Fibroblast of skin of left biceps (primary cell): ENCODE measurements at places on chromosomes 1 and 21.
A peak's percentile ranks its signal among the peaks of the same experiment; 100 is the strongest.

- no peak for DNase-seq
Observed at GRCh38 chr1:108595507-108595906, 35.6 kb downstream of the EEIG2 start.

DNA sequence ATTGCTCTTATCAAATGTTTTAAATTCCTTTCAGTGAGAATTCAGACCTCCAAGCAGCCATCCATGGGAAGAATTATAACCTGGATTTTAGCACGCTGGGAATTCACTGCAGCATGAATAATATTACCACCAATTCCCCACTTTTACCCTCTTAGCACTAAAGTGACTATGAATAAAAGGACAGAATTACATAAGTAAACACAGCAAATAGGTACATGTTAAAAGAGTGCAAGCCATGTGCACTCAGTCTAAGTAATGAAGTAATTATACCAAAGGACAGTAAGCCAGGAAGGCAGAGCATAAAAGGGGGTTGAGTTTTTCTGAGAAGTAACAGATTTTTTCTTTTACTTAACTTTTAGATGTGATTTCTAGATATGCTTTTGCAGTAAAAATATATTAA, 176.3 kb downstream of the DENND1B start:
- DNase-seq = no peak

DNA sequence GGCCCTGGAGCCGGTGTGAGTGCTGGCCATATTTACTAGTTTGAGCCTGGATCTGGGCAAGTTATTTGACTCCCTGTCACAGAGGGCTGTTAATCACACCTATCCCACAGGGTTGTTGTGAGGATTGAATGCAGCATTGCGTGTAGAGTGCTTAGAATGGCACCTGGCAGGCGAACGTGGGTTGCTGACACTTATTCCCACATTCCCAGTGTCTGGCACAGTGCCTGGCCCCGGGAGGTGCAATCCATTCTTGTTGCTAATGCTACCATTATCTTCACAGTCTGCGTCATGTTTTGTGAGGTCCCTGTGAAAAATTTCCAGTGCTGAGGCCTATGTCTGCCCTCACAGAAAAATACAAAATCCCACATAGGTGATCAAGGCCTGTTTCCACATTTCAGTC, 66.1 kb downstream of the CD2 start:
- DNase-seq = peak; percentile 84

DNA sequence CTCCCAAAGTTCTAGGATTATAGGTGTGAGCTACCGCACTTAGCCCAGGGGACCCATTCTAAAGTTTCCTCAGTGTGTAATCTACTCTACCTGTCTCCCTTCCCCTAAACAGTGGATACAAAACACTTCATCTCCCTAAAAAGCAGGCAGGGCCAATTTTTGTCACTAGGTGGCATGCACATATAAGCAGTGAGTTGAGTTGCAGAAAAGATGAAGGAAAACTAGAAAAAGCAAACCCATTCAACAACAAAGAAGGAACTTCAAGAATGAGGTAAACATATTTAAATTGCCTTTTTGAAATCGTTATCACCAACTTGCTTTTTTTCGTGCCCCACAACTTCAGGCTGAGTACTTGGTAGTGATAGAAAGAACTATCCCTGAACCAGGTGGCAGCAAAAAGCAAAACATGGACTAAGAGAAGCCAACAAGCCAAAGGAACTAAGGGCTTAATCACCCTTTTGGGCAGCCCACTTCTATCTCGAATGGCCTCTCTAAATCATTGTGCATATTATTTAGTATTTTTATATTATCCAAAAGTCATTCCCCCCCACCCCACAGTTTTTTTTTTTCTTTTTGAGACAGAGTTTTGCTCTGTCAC, 19.7 kb upstream of the ALDH9A1 start:
- DNase-seq = no peak
